ENCODE measurements at places on chromosomes 13 and 19. TPM values are rescaled to one million over a fixed set of nuclear protein-coding genes. Genes with fewer than 3 reads are reported as not detected.

DNA sequence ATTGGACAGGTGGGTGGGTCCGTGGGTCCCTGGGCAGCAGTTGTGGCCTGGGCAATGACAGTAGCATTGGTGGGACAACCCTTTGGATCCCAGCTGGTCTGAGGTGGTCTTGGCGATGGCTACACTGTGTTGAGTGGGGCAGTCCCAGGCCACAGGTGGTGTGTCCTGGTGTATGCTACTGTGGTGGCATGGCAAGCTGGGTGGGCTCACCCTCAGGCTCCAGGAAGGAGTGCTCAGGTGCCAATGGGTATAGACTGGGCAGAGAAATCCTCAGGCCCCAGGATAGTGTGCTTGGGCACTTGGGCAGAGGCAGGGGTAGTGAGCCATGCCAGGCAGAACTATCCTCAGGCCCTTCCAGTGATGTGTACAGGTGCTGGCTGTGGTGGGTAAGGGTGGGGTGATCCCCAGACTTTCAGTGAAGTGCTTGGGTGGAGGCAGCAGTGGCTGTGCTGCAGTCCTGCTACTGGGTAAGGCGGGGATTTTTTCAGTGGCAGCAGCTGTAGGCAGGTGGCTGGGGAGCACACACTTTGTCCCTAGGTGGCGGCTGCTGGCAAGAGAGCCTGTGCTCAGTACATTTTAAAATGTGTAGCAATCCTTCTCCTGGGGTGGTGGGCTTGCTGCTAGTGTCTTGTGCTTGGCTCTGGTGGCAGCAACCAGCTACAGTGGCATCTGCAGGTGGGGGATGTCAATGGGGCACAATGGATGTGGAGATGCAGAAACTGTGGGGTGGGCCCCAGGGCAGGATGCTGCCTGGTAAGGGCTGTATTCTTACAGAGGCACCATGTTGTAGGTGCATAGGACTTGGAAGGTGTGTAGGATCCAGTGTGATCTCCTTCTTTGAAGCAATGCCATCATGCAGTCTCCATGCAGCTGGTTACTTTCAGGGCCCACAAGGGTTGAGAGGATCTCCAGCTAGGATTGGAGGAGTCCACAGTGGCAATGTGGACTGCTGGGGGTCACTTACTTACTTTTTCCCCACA, 64.9 kb downstream of the DNAJC3 start:
- no peaks in the 10 kb centered on the region for H3K4me1 ChIP-seq
- H3K27ac ChIP-seq: no peak overlapping the region
- no peak overlapping the region for H3K4me3 ChIP-seq
- DNase-seq: no peak

DNA sequence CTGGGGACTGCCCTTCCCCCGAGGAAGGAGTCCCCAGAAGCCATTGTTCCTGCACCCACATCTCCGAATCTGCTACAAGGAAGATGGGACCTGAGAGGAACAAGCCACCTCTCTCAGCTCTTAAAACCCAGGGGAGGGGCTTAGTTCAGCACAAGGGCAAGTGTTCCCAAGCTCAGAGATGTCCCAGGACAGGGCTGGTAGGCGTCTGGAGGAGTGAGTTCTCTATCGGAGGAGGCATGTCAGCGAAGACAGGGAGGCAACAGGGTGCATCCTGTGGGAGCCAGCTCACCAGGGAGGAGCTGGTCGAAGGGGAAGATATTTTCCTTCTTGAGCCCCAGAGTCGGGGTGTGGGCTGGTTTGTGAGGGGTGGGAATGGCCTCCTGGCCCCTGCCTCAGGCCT, 54.8 kb downstream of the CELF5 start:
- peaks cover 63% of the 10 kb centered on the region for H3K27me3 ChIP-seq
- no peaks in the 10 kb centered on the region for H3K4me1 ChIP-seq
- no peak for DNase-seq

GRCh38 chr13:50706505-50706904, 137.0 kb downstream of the DLEU7 start:
- no peaks in the 10 kb centered on the region for H3K27me3 ChIP-seq
- no peak overlapping the region for H3K4me3 ChIP-seq
- DNase-seq: no peak
- no peaks in the 10 kb centered on the region for H3K36me3 ChIP-seq
- H3K27ac ChIP-seq: no peak overlapping the region

DNA sequence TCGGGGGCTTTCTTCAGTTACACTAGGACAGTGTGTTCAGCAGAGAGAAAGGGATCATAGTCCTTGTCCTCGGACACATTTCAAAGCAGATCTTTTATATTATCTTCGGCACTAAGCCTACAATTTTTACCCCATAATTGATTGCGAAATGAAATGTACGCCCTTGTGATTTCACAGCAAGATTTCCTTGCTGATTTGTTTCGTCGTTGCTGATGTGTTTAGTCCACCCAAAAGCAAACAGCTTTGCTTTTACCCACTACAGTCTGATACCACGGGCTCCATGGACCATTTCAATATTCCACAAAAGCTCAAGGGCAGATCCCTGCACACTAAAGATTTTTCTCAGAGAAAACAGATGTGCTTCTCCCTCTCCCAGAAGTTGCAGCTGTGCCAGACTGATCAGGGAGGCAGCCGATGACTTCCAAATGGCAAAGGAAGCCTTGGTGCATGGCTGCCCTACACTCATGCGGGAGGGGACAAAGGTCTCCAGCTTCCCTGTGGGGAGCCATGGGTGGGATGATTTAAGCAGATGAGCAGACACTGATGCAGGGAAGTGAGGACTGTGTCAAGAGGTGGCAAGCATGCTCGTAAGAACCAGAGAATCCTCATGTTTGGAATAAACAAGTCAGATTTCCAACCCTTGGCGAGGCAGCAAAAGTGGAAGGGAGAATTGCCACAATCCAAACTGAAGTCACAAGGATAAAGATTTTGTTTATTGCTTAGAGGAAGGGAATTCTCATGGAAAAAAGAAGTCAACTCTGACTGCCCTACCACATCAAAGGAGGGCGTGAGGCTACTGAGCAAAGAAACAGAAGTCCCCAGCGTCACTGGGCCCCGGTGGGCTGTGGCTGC, 81.1 kb downstream of the STK24 start:
- H3K27ac ChIP-seq: no peak overlapping the region
- H3K4me1 ChIP-seq: peaks cover 27% of the 10 kb centered on the region
- H3K4me3 ChIP-seq: no peak overlapping the region
- DNase-seq: no peak
- H3K27me3 ChIP-seq: no peaks in the 10 kb centered on the region

DNA sequence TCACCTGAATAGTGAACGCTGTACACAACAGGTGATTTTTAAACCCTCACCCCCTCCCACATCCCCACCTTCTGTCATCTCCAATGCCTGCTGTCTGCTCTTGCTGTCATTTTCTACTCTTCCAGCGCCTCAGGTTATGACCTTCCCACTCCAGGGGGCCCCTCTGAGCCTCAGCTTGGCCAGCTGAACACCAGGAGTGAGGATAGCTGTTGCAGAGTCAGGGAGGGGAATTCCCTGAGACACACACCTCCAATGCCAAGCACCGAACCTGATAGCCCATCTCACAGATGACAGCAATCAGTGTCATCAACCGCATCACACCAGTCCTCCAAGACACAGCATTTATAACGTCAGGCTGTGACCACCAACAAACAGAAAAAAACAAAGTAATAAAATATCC, 193.5 kb downstream of the ZNF536 start:
- H3K4me3 ChIP-seq: no peak overlapping the region
- DNase-seq: no peak
- H3K27ac ChIP-seq: no peak overlapping the region
- no peaks in the 10 kb centered on the region for H3K4me1 ChIP-seq
- no peaks in the 10 kb centered on the region for H3K36me3 ChIP-seq

- H3K27me3 ChIP-seq: no peaks in the 10 kb centered on the region
- peak; percentile 61 for DNase-seq
- H3K36me3 ChIP-seq: peaks cover 64% of the 10 kb centered on the region
- no peaks in the 10 kb centered on the region for H3K4me1 ChIP-seq
Observed at GRCh38 chr13:113474179-113474578, 16.3 kb downstream of the DCUN1D2 start.

DNA sequence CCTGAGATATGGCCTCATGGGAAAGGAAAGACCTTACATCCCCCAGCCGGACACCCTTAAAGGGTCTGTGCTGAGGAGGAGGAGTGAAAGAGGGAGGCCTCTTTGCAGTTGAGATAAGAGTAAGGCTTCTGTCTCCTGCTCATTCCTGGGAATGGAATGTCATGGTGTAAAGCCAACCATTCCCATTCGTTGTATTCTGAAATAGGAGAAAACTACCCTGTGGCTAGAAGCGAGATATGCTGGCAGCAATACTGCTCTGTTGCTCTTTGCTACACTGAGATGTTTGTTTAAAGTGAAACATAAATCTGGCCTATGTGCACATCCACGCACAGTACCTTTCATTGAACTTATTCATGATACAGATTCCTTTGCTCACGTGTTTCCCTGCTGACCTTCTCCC, 783 bp upstream of the ZNF587B start:
- no peaks in the 10 kb centered on the region for H3K36me3 ChIP-seq
- H3K27ac ChIP-seq: no peak overlapping the region
- peaks cover 27% of the 10 kb centered on the region for H3K4me1 ChIP-seq
- DNase-seq: no peak

ZBTB32 gene
- not detected for total RNA-seq

GPR4 gene
- total RNA-seq: 10.6 TPM

DNA sequence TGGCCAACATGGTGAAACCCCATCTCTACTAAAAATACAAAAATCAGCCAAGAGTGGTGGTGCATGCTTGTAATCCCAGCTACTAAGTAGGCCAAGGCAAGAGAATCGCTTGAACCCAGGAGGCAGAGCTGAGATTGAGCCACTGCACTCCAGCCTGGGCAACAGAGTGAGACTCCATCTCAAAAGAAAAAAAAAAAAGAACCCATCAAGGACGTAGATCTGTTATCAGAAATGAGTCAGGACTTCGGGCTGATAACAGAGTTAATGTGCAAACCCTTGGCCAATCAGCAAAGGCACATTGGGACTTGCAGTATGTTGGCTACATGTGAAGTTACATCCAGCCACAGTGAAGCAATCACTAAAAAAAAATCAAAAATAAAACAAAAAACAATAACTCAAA, 4.8 kb upstream of the LGALS7B start:
- no peak overlapping the region for H3K27ac ChIP-seq
- no peak for DNase-seq
- H3K36me3 ChIP-seq: no peaks in the 10 kb centered on the region
- no peaks in the 10 kb centered on the region for H3K27me3 ChIP-seq
- H3K4me3 ChIP-seq: no peak overlapping the region
- no peaks in the 10 kb centered on the region for H3K4me1 ChIP-seq

GRCh38 chr13:46113596-46113995, 8.8 kb upstream of the CPB2 start:
- no peaks in the 10 kb centered on the region for H3K4me1 ChIP-seq
- H3K27ac ChIP-seq: no peak overlapping the region
- H3K4me3 ChIP-seq: no peak overlapping the region
- H3K27me3 ChIP-seq: no peaks in the 10 kb centered on the region
- no peaks in the 10 kb centered on the region for H3K36me3 ChIP-seq

DNA sequence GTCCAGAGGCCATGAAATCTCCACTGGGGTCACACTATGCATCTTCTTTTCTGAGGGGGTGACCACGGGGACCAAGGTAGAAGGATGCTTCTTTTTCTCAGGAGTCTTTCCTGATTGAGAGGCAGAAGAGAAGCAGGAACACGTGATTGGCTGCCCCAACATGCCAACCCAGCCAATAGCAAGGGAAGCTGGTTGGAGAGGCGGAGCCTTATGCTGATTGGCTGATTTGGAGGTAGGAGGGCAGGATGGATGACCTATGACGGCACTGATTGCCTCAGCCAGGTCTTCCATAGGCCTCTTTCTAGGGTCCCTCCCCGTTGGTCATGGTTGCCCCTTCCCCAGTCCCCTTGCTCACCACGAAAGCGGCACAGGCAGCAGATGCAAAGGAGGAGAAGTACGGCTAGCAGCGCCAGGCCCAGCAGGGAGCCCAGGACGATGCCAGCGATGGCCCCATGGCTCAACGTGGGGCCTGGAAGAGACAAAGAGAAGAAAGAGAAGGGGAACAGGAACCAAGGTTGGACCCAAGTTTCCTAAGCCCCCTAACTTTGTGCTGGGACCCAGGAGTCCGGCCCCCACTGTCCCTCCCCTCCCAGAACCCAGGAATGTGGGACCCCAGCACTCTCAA, 8.0 kb downstream of the VSIG10L start:
- DNase-seq: no peak
- peaks cover 31% of the 10 kb centered on the region for H3K27me3 ChIP-seq
- H3K4me1 ChIP-seq: peaks cover 7% of the 10 kb centered on the region
- H3K27ac ChIP-seq: no peak overlapping the region

CEACAM20 gene
- not detected for total RNA-seq

GRCh38 chr13:71583581-71583980, 283.4 kb downstream of the DACH1 start:
- H3K36me3 ChIP-seq: no peaks in the 10 kb centered on the region
- no peak overlapping the region for H3K27ac ChIP-seq
- no peaks in the 10 kb centered on the region for H3K27me3 ChIP-seq
